ENCODE measurements at places on chromosomes 11 and 22.

DNA sequence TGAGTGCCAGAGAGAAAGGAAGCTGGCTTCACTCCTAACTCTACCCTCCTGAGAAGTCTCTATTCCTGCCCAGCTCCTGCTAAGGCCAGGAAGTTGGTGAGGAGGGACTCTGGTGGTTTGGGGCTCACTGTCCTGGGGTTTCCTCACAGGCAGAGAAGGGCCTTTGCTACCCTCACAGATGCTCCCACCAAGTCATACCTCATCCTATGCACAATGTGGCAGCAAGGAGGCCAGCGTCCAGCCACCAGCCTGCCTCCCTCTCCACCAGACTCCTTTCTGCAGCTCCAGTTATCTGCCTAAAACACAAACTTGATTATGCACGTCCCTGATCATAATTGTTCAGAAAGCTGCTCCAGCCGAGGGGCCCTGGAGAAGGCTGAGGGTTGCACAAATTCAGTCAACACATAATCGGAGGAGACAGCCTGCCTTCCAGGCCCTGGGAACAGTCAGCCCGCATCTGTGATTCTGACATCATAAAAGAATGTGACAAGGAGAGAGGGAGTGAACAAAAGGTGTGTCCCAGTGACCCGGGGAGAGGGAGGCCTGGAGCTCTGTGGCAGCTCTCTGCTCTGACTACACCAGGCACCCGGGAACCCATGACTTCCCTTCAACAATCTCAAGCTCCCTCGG, 28.8 kb downstream of the DKK3 start:
- DNase-seq: no peak

DNA sequence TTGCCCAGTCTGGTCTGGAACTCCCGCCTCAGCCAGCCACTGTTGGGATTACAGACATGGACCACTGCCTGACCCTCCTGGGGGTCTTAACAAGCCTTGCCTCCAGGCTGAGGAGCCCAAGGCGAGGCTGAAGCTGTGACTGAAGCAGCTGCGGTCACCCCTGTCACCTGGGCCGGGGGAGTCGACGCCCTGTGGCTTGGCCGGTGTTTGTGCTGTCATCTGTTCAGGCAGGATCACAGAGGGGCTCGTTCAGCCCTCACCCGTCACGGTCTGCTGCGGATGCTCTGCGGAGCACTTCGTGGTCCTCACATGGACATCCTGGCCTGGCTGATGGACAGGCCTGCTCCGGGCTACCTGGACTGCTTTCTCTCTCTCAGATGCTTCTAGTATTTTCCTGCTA, 23.8 kb downstream of the TRMU start:
- no peak for DNase-seq

- DNase-seq: no peak
Observed at GRCh38 chr11:72015511-72016061, 16.9 kb downstream of the IL18BP start.

DNA sequence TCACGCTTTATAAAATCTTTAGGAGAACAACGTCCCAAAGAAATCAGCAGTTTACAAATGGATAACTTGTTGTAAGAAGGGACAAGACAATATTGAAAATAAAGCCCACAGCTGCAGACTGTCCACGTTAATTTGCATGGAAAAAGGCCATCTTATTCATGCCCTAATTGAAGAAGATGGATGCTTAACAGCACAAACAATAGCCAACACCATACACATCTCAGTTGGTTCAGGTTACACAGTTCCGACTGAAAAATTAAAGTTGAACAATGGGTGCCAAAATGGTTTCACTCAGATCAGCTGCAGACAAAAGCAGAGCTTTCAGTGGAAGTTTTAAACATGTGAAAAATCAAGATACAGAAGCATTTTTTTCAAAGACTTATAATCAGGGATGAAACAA, 314.2 kb downstream of the RAB38 start:
- no peak for DNase-seq

GRCh38 chr11:134949121-134950090, 537.4 kb upstream of the B3GAT1 start:
- DNase-seq: no peak

DNA sequence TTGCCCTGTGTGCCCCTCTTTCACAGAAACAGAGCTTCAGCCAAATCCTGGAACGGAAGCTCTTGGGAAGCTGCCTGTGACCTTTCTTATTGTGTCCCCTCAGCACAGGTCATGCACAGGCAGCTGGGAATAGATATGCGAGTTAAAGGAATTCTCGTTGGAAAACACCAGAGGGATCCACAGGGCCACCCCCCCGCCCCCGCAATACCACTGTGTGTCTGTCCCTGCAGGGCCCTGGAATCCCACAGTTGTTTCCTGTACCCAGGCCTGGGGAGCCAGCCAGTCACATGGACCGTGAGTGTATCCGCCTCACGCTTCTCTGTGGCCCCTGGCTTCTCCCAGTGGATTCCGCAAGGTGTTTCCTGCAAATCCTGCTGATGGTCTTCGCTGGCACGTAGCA, 29.0 kb downstream of the TIMP3 start:
- DNase-seq: no peak

DNA sequence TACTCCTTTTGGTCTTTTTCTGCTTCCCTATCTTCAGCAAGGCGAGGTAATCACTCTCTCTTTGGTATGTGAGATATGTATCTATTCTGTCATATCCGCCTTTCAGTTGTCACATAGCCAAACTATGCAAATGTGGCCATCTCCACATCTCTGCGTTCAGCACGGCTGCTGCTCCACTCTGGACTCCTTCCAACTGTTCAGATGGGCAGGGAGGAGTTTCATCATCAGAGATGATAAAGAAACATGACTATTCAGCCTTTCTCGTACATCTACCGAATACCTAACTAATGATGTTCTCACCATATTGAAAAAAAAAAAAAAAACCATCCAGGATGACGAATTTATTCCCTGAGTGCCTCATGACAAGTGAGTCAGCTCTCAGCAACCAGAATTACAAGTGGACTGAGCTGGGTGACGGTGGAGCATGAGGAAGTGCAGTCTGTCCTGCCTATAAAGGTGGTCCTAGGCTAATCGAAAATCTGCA, 899.6 kb downstream of the OPCML start:
- DNase-seq: no peak

- no peak for DNase-seq
Observed at GRCh38 chr11:126318574-126319373, 14.9 kb downstream of the DCPS start.

All from NCI-H1092 (cell line).